ENCODE measurements at places on chromosomes 2 and 18.

DNA sequence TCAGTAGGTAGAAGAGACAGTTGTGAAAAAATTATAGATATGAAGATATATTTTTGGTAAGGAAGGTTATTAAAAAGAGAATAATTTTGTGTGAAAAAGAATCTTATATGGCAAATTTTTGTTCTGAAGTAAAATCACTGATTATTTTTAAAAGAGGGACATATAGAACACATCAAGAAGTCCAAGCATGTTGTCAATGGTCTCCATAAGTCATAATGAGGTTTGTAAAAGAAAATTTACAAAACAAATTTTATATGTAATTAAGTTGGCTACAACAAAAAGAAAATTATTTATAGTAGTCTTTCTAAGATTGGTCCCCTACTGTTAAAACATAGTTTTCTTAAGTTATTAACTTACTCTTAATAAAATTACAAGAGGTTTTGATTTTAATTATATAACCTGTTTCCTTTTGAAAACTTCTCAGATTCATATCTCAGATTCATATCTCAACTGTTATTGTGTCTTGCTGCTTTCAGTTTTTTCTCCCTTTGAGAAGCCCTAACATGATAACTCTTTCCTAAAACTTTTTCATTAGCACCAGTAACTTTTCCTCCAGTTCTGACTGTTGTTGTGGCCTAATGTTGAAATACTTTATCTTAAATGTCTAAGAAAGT lies 81.2 kb downstream of the SH3YL1 start:
- DNase-seq, result no peak

DNA sequence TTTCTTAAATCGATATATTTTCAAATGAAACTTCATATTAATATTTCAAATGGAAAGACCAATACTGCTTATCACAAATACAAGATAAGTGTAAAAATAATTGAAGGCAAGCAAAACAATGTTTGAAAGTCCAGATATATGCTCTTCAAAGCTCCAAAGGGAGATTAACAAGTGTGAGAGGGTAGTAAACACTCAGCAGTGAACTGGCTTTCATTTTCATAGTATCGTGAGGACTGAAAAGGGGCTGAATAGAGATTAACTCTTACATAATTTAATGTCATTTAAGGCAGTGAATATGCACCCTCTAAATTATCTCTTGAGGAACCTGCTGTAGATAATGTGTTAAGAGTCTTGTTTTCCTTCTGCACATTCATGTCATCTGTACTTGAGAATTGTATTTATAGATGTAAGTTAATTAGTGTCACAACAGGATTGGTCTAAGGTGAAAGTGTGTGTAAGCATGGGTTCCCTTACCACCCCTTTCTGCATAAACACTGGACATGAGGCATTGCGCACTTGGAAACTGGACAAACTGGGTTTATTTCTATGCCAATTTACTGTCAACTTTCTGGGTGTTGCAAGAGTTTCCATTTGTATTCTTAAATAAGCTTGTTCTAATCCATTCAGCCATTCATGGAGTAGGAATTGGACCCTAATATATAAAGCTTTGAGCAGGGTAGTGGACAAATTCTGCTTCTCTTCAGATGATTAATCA lies 76.7 kb upstream of the SESTD1 start:
- no peak for DNase-seq

GRCh38 chr2:1591978-1592907 lies 152.1 kb downstream of the PXDN start:
- no peak for DNase-seq

GRCh38 chr18:79982736-79983135 lies 5.6 kb downstream of the TXNL4A start:
- DNase-seq, result peak; percentile 24

DNA sequence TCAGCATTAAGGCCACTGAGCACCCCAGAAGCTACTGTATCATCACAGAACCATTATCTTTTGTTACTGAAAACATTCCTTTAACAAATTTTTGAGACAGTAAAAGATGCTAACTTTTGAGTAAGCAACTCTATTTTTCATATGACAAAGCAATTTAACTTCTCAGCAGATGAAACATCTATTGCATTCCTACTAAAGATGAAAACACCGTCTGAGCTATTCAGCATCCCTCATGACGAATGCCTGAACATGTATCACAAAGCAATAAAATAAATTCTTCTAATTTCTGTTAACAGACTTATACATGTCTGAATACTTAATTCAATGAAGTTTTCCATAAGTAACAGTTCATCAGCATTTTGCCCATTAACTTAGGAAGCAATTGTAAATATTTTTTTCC lies 23.9 kb downstream of the CHN1 start:
- no peak for DNase-seq

DNA sequence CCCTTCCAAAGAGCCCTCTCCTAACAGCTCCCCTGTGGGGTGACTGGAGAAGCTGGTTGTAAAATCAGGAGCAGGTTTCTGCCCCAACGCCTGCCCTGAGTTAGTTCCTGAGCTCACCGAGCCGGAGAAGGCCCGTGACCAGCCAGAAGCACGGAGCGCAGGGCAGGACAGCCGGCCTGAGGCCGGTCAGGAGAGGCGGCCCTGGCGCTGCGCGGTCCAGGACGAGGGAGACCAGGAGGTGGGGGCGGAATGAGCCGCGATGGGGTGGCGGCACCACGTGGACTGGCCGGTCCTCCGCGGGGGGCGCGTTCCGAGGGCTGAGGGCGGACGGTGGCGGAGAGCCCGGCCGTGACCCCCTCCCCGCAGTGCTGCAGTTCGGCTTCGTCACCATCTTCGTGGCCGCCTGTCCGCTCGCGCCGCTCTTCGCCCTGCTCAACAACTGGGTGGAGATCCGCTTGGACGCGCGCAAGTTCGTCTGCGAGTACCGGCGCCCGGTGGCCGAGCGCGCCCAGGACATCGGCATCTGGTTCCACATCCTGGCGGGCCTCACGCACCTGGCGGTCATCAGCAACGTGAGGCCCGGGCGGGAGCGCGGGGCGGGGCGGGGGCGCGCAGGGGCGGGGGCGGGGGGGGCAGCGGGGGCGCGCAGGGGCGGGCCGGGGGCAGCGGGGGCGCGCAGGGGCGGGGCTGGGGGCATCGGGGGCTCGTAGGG lies 29.0 kb downstream of the ANO7 start:
- peak; percentile 28 for DNase-seq

DNA sequence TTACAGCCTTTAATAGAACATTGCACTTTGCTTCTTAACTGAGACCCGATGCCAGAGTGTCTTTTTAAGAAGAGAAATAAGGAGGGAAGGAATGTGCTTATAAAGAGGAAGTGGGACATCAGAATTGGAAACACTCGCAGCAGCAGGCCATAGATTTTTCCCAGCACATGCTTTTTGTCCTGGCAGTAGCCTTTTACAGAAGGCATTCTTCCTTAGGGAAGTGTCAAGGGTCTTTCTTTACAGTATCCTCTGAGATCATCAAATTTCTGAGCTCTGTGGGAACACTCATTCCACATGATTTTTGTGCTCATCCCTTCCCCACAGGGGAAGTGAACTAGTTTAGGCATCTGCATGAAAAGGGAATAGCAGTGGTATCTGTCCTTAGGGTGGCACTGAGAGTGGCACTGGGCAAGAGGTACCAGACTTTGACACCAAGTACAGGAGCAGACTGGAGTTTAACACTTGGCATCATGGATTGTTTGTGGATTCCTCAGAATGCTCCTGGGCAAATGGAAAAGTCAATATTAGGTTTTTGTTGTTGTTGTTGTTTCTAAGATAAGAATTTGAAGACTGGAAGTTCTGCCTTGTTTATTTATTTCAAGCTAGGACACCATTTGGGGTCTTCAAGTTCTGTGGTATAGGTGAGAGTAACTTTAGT lies 4.1 kb downstream of the MYO1B start:
- DNase-seq, result no peak

GRCh38 chr2:170371231-170371998 lies 193.5 kb downstream of the MYO3B start:
- no peak for DNase-seq

DNA sequence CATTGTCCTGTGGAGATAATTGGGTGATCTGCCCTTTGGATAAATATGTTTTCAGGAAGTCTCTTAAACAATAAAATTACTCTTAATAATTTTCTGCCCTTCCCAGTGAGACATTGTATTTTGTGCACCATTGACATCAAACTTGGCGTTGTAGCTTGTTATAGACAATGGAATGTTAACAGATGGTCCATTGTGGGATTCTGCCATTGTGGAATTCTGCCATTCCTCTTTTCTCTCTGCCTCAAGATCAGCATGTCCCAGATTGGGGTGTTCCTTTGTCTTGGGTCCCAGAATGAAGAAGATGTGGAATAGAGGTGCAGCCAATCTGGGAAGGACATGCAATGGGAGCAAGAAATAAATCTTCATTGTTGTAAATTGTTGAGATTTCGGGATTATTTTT lies 15.1 kb upstream of the LDAH start:
- DNase-seq, result no peak

DNA sequence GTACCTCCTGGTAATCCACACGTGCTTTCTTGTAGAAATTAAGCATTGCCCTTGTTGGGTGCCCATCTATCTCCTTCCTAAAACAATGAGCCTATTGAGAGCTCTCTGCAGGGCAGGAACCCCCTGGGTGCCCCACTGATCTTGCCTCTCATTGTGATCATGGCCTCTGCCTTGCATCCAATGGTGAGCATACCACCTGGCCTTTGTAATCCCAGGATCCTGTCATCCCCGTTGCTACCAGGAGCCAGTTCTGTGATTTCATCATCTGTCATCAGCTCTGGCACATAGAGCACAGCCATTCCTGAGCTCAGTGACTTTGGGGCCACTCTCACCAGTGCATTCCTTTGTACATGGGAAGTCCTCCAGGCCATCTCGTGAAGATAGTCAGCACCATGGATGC lies 381.0 kb upstream of the ID2 start:
- no peak for DNase-seq

GRCh38 chr2:102971701-102972100 lies 209.9 kb downstream of the TMEM182 start:
- DNase-seq, result no peak

- no peak for DNase-seq
Observed at GRCh38 chr2:196331143-196331542, 159.8 kb upstream of the STK17B start.

- DNase-seq, result no peak
Observed at GRCh38 chr2:816278-816677, 134.4 kb upstream of the SNTG2 start.

DNA sequence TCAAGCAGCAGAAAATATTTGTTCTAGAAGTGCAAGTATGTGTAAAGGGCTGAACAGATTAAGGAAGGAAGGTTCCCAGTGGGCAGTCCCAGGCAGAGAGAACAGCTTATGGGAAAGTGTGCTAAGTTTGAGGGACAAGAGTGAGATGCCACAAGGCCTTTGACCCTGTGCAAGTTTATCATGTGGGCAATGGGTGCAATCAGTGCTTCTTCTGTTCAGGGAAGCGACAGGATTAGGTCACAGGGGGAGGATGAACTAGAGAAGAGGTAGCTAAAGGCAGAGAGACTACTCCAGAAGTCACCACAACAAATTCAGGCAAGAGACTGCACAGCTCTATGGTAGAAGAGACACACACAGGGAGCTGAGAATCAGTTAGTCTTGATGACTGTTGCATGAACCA lies 44.3 kb downstream of the LPIN2 start:
- no peak for DNase-seq

GRCh38 chr2:217981084-217981730 lies 21.6 kb downstream of the TNS1 start:
- DNase-seq, result no peak

DNA sequence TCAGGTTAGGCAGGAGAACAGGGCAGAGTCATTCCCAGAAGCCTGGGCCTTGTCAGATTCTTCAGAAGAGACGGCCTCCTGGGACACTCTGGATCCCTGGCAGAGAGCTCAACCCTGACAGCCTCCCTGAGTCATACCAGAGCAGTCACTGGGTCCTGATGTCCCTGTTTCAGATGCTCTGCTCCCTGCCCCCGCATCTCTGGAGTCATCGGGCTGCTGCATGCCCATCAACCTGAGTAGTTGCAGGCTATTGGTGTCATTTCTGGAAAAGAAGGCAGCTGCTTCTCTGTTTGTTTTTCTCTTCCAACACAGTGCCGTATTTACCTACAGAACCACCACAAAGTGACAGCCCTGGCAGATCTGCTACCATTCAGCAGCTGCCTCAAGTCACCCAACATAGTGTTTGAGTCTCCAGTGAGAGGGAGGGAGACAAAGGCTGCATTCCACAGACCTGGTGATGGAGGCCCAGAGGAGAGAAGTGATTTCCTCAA lies 145.1 kb downstream of the B3GNT2 start:
- no peak for DNase-seq

- no peak for DNase-seq
Observed at GRCh38 chr2:212173756-212174510, 364.7 kb downstream of the ERBB4 start.

DNA sequence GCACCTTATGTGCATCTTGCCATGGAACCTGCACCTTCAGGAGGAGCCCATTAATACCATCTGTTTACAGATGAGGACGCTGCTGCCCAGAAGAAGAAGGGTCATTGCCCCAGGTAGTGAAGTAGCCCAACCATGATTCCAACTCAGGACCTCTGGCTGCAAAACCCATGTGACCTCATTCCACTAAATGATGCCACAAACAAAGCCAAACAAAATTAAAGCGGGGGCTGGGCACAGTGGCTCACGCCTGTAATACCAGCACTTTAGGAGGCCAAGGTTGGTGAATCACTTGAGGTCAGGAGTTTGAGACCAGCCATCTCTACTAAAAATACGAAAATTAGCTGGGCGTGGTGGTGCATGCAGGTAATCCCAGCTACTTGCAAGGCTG lies 202.1 kb downstream of the EIPR1 start:
- DNase-seq, result no peak

DNA sequence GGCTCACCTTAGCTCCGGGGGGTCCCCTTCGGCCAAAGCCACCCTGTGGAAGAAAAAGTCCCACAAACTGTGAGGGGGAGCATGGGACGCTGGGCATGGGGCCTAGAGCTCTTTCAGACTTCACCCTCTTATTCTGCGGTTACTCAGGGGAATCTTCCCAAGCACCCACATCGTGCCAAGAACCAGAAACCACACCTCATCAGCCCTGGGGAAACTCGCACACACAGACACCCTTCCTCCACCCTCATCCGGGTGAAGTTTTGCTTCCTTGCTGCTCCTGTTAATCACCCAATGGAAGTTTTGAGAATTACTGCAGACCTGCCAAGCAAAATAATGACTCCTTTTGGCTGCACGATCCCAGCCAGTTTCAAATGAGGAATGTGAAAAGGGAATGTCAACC lies 59.1 kb downstream of the COL6A3 start:
- no peak for DNase-seq

DNA sequence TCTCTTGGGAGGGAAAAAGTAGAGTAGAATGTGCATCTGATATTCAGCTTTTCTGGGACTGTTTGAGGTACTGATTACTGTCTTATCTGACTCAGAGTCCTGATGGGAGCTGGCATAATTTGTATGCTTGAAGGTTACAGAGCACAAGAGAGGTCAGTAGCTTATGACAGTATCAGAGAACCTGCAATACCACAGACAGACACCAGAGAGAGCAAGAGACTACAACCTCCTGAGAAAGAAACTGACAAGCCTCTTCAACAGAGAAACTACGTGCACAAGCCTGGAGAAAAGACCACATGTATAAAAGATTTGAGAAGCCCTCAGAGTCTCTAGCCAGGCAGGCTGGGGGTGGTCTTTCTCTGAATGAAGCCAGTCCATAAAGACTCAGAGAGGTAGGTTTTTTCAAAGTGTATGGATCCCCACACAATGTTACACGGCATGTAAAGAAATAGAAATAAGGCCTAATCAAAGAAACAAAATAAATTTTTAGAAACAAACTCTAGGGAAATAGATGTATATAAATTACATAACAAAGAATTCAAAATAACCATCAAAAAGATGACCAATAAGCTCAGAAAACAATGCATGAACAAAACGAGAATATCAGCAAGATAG lies 568.3 kb downstream of the LRRTM4 start:
- DNase-seq, result no peak

GRCh38 chr2:99812426-99812825 lies 322.6 kb upstream of the REV1 start:
- no peak for DNase-seq

- no peak for DNase-seq
Observed at GRCh38 chr2:232543491-232543890, 4.0 kb downstream of the CHRNG start.
